Midbrain (tissue), 1 donor: ENCODE measurements at places on chromosomes 11 and 22.

DNA sequence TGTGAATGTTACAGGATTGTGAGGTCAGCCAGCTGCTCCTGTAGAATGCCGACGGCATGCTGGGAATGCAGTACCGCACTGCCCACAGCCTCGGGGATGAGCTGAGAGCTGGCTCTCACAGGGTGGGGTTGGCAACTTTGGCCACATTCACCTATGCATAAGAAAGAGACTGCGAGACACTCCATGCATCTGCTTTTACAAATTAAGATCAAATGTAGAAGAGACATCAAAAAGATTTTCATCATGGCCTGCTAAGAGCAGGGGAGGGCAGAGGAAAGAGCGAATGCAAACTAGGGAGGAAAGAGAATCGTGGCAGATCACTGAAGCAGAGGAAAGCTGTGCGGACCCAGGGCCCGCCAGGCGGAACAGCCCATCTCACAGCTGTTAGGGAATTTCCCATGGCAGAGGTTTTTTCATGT, 49.8 kb upstream of the SPATA19 start:
- no peak for DNase-seq

- no peak for DNase-seq
Measured at GRCh38 chr11:35211952-35212351, 73.0 kb downstream of the CD44 start.

GRCh38 chr11:111269146-111269868, 23.8 kb downstream of the POU2AF2 start:
- peak; percentile 70 for DNase-seq

DNA sequence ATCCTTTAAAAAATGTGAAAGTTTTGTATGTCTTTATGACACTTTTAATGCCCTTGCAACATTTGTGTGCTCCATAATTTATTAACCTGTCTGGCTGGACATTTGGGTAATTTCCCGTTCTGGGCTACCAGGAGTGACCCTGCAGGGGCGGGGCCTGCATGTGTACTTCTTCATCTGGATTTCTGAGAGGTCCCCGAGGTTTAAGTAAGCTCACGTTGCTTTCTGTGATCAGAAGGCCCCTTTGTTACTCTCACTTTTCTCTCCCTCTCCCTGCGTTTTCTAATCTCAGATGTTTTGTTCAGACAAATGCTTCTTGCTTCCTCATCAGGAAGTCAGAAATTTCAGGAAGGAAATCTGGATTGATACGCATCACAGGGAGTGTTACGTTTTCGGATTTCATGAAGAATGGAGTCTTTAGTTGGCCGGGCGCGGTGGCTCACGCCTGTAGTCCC, 78.9 kb upstream of the CRYBB3 start:
- no peak for DNase-seq

DNA sequence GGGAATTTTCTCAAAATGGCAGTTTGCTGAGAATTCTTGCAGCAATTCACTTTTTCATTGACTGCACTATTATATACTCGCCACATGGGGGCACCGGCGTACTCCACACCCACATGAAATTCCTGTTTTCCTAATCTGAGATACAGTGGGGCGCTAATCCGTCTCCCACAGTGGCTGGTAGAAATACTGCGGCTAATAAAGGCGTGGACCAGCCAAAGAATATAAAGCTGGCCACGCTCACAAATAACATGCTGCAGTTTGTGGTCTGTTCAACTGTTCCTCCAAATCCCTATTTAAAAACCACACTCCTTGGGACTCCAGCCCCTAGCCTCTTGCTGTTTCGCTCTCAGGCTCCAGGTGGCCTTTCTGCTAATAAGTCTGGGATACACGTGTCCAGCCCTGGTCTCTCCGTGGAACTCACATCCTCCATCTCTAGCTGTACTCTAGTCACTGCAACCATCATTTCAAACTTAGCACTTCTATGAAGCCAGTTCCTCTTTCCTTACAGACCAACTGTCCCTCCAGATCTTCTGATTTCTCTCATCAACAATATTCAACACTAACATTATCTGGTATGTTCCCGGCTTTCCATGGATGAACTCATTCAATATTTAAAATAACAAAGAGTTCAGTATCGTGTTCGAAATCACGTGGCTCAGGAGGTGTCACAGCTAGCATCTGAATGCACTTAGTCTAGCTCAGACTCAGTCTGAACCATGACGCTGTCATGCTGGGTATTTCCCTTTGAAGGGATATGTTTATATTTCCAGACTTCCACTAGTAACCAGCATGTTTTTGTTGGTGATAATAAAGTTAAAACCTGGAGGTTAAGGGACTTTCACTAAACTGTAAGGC, 22.0 kb downstream of the TBRG1 start:
- DNase-seq: peak; percentile 51

DNA sequence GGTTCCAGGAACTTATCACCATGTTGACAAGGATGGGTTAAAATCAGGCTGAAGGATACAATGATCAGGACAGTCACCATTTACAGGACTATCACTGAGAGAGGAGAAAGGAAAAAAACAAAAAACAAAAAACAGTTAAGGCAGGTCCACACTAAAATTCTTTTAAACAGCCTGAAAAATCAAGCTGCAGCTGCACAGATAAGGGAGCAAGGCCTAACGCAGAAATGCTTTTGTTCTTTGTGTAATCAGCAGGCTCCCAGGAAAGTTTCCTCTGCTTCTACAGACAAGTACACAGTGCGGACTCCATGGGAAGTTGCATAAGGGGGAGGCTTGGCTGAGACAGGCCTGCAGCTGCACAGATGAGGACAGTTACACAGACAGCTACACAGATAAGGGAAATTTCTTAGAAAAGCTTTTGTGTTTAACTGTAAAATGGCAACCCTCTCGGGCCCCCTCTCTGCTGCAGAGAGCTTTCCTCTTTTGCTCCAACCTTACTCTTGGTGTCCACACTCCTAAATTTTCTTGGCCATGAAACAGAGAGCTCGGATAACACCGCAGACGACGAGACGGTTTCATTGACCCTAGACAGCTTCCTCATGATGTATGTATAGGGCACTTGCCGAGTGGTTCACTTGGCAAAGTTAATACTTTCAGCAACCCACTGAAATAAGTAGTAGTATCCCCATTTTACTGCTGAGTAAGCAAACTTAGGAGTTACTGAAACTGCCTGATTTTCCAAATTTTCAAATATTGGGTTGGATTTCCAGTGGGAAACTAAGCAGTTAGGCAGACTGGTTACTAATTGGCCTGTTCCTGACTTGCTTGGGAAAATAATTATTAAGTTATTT, 45.5 kb downstream of the PIWIL3 start:
- peak; percentile 55 for DNase-seq

DNA sequence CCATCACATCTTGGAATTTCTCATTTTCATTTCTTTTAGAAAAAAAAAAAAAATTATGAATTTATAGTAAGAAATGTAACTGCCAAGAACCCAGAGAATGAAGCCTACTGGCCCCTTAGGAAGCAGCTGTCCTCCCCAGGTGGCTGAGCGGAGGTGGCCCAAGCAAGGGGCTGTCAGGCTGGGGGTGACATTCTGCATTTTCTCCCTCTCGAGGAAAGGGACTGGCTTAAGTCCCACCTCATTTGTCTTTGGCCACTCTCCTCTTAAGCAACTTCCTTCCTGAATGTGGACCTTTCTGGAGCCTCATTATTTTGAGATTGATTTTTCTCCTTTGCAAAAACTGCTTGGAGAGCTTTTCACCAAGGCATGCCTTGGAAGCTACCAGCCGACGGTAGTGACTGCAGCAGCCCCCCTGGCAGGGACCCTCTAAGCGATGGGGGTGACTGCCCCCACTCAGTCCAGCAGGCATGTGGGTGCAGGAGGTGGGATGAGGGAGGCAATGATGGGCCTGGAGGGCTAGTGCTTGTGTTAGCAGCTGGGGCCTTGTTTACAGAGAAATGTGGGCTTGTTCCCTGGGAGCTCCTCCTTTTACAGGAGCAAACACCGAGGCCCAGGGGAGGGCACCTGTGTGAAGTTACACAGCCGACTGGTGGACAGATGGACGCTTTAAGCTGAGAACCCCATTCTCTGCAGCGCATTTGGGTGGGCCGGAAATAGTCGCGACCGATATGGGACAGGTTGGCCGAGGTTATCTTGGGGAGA, 111.7 kb downstream of the MORC2 start:
- no peak for DNase-seq

- no peak for DNase-seq
Measured at GRCh38 chr11:1397862-1398527, 8.3 kb downstream of the BRSK2 start.

GRCh38 chr11:126830216-126830806, 170.3 kb downstream of the KIRREL3 start:
- DNase-seq: no peak

- no peak for DNase-seq
Measured at GRCh38 chr11:14422814-14423182, 63.8 kb upstream of the RRAS2 start.

GRCh38 chr11:131624531-131624930, 254.1 kb downstream of the NTM start:
- no peak for DNase-seq

DNA sequence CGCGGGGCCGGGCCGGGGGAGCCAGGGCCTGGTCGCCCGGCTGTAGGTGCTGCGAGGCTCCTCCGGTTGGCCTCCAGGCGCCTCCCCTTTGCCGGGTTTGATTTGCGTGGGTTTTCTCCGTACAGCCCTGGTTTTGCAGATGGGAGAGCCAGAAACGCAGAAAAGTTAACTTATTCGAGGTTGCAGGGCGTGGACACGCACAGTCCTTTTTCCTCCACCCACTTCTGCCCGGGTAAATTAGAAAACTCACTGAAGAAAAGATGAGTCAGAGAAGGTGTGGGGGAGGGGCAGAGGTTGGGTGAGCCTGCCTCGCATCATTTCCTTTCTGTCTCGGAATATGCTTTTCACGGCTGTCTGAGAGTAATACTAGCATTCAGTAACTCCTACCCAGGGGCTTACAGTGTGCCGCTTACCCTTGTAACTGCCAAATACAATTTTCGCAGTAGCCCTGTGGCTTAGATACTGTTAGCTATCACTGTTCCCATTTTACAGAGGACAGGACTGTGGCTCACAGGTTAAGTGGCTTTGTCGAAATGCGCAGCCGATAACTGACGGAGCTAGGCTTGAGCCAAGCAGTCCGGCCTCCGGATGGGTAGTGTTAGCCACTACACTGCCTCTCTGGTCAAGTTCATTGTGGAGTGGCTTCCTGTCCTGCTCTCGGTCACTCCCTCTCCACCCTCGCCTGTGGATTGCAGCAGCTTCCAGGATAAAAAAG, 812 bp downstream of the FADD start:
- peak; percentile 6 for DNase-seq

DNA sequence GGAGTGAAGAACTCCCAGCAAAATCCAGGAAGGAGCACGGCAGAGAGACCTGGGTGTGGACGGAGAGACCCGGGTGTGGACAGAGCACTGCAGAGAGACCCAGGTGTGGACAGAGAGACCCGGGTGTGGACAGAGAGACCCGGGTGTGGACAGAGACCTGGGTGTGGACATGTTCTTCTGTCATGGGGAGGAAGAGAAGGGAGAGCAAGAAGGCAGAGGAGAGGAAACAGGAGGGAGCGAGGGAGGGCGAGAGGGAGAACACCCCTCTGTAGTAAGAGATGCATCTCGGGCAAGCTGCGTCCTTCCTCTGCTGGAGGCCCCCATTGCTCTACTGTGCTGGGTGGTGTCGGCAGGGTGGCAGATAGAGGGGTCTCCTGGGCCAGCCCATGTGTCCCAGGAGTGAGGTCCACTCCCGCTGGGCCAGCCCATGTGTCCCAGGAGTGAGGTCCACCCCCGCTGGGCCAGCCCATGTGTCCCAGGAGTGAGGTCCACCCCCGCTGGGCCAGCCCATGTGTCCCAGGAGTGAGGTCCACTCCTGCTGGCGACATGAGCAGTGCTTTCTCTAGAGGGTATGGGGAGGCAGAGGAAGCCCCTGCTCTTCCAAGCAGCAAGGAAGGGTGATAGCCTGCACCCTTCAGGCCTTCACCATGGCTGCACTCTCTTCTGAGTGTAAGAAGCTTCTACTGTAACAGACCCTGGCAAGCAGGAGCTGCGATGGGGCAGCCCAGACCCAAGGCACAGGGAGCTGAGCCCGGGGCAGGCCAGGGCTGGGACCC, 934.2 kb downstream of the BRD1 start:
- DNase-seq: no peak

- DNase-seq: no peak
Measured at GRCh38 chr11:94549146-94549545, 5.4 kb downstream of the FUT4 start.

DNA sequence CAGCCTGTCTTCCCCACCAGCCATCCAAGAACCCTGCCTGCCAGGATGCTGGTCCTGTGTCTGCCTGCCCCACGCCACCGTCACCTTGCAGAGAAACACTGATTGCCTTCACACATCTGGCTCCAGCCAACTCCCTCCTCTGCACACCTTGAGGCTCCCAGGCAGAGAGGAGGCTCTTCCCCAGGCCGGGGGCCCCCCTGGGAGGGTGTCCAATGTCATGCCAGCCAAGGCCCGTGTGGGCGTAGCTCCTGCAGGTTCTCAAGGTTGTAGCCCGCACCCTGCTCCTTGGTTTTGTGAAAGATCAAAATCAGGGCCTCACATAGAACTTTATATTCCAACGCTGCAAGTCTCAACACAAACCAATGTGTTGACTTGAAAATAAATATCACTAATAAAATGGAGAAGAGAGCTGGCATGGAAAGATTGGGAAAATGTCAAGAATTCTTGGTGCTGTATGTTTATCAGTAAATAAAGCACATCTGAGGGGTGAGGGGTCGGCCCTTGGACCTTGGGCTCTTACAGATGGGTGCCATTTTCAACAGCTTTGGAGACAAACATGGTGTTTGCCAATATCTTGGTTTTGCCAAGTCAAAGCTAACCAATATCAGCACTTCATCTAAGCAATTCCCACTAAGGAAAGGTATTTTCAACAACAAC, 6.7 kb upstream of the PPARA start:
- no peak for DNase-seq

- no peak for DNase-seq
Measured at GRCh38 chr11:2435288-2436012, 8.9 kb downstream of the TRPM5 start.

DNA sequence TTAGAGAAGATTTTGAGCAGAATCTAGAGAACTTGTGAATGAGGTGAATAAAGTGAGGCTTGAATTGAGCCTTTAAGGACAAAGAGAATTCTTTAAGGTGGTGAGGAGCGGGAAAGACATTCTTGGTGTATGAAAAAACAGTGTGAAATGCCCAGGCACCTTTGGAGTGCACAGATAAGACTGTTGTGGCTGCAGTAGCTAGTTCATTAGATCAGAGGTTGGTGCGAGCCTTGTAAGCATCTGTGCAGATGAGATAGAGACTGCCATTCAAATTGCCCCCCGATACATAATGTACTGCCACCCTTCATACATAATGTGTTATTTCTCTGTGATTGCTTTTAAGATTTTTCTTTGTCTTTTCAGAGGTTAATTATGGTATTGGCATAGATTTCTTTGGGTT, 31.3 kb downstream of the ATXN10 start:
- DNase-seq: no peak
